HuH-7.5 (cell line): ENCODE measurements at places on chromosomes 7 and 10.

GRCh38 chr7:15784694-15785030 lies 98.2 kb upstream of the MEOX2 start:
- DNase-seq, result no peak

DNA sequence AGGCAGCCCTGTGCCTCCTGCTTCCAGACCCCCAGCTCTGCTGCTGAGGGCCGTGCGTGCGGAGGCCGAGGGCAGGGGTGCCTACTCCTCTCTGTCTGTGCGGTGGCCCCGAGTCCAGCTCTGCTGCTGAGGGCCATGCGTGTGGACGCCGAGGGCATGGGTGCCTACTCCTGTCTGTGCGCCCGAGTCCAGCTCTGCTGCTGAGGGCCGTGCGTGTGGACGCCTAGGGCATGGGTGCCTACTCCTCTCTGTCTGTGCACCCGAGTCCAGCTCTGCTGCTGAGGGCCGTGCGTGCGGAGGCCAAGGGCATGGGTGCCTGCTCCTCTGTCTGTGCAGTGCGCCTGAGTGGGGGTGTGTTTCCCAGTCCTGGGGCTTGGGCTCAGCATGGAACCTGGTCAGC lies 142.7 kb downstream of the ZMYND11 start:
- DNase-seq, result no peak

DNA sequence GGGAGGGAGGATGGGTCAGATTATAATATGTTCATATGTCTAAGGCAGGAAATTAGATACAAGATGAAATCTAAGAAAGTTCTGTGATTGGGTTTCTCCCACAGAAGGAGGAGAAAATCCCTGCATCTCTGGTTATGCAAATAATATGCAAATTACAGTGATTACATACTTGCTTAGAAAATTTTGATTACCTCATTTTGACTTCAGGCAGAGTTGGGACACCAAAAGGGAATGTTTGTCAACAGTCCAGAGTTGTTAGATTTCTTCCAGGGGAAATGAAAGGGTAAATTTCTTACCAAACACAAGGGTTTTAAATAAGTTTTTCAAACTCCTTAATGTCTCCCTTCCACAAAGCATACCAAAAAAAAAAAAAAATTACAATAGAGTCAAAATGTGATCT lies 101.4 kb upstream of the STEAP1B start:
- DNase-seq, result no peak

- no peak for DNase-seq
Measured at GRCh38 chr10:127463548-127463947, 85.6 kb upstream of the NPS start.

DNA sequence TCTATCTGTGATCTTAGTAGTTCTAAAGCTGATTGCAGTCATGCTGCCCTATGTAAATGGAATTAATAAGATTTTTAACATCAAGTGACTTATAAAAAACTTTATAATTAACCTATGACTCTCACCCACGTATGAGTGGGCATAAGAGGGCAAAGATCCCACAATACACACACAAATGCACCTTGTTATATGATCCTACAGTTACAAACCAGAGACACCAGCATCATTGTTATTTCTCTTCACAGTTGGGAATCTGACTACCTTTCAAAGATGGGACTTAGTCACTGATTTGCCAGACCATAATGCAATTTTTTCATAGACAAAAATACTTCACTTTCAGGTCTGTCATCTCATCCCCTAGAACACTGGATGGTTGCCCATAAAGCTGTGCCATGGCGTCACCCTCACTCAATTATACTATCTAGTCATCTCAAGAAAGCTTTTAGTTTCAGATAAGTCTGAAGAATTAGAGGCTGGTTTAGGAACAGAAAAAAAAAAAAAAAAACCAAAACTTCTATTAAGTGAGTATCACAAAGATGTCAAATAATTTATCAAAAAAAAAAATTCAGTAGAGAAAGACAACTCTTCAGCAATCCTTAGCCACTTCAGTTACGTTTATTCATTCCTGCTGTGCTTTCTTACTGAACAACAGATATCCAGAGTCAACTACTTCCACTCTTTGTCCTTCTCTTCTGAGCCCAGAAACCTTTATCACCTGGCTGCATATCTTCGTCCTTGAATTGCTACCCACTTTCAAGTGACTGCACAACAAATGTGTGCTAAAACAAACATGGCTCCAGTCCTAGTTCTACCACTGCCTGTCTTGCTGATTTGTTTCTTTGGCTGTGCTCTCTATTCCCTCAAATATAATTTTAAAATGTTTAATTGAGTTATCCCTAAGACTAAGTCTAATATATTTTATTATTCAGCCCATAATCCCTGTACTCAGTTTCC lies 175.0 kb upstream of the CHRM2 start:
- DNase-seq, result no peak

DNA sequence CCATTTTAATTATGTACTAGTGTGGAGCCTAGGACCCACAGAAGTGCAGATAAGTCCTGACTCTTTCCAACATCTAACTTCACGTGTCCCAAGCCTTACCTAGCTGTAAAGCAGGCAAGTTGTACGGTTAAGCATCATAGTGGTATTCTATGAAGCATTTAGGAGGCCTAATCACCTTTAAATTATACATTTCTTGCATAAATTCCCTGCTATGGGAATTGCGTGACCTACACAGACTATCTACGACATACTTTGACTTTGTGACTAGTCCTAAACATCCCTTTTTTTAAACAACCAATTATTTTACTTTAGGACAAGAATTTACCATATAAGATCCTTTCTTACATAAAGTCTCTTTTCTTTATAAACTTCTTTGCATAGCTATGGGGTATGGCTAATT lies 37.7 kb upstream of the LRGUK start:
- DNase-seq, result no peak

GRCh38 chr10:16795410-16796073 lies 21.7 kb downstream of the RSU1 start:
- no peak for DNase-seq

GRCh38 chr7:132638000-132638399 lies 61.7 kb upstream of the PLXNA4 start:
- DNase-seq, result no peak

GRCh38 chr7:74474271-74474865 lies 20.7 kb downstream of the GTF2IRD1 start:
- DNase-seq, result no peak

DNA sequence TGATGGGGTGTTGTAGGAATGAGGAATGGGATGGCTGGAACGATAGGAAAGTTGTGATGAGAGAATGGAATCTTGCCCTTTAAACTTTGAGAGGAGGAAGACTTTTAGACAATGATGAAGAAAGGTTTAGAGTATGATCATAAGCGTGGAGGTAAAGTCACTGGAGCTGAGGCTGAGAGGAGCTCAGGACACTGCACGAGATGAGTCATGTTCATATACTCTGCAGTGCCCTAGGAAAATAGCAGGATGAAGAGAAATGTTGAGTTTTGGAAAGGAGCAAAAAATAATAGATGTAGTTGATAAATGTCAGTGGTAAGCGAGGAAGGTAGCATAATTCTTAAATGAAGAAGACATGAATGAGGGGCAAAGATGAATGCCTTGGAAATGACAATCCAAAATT lies 28.3 kb upstream of the CUL1 start:
- no peak for DNase-seq

- DNase-seq, result no peak
Measured at GRCh38 chr7:159063046-159063840, 81.4 kb downstream of the VIPR2 start.

DNA sequence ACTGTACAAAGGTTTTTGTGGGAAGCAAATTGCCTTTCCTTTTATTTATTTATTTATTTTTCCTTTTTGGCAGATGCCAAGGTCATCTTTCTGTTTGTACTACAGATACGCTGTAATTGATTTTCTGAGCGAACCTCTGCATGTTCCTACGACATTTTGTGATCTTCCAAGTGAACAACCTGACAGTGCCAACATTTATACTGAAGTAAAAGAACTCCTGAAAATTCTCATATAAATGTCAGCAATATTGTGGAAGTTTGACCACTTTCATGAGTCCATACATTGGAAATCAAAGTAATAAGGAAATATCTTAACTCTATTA lies 86.8 kb upstream of the EEPD1 start:
- no peak for DNase-seq

DNA sequence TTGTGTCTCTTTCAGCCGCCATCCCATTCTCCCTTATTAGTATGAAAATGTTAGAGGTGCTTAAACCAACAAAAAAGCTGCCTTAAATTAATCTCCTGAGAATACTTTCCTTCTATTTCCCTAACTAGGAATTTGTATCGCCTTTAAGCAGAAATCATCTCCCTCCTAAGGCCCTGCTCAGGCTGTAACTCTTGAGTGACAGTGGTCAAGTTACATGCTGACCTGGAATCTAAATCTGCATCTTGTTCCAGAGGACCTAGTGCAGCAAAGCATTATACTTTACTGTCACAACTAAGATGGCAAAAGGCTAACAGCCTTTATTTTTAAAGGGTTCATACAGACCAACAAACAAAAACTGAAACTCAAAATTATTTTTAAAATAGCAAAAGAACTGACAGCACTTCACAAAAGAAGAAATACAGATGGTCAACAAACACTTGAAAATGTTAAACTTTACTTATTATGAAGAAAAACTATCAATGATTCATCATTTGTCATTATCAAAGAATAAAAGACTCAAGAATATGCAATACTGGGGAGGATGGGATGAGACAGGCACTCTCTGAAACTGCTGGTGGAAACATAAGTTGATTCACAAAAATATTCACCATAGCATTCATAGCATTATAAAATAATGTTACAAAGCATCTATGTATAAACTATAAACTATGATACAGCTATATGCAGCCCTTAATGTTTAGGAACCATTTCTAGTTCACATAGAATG lies 11.0 kb downstream of the CYREN start:
- DNase-seq, result no peak

- no peak for DNase-seq
Measured at GRCh38 chr10:70660722-70661121, 11.6 kb upstream of the ADAMTS14 start.

DNA sequence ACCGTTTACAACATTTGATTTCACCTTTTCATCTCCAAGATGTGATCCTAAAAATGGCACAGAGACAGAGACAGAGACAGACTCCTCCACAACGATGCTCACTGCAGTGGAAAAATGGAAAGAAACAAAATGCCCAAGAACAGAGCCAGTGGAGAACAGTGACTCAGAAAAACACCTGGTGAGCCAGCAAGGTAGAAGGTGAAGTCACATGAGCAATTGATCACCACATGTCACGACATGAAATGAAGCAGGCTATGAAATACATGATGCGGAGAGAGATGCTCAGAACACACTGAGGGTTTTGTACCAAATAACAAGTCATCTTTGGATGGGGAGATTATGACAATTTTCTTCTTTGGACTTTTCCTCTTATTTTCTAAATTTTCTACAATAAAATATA lies 3.5 kb downstream of the MSMB start:
- no peak for DNase-seq

DNA sequence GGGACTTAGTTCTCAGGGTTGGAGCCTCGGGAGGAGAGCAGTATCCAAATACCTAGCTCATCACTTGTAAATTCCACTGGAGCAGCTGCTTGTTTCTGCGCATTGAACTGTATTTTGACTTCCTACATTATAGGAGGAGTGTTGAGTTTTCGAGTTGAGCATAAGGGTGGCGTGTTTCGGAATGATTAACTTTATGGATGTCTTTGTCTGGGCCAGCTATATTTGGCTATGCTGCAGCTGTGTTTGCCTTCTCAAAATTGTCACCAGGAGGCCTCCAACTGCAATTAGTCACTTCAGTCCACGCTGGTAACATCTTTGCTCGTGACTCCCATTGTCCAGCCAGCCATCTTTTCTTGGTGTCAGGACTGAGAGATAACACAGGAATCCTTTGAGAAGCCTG lies 9.1 kb downstream of the CELF2 start:
- DNase-seq, result no peak

- peak; percentile 8 for DNase-seq
Measured at GRCh38 chr7:104156842-104157277, 51.0 kb downstream of the ORC5 start.

DNA sequence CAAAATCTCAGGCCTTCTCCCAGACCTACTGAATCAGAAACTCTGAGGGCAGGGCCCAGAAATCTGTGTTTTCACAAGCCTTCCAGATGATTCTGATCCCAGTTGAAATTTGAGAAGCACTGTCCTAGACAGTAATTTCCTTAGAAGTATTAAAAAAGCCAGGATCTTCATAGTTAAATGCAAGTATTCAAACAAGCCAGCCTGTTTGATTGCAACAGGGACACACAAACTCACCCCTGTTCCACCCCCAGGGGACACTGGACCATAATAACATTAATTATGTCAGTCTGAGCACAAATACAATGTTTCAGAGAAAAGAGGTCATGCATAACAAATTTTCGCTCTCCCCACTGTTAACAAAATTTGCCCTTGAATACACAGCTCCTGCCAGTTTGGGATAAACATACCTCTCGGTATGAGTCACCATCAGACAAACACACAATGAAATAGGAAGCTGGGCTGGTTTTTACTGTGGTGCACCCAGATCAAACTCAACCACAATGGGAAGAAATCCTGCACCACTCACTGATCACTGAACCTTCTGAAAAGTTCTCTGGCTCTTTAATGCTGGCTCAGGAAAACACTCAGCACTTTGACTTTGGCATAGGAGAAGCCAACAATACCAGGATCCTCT lies 34.3 kb downstream of the ABLIM1 start:
- DNase-seq, result no peak

GRCh38 chr7:69208848-69209247 lies 389.4 kb upstream of the AUTS2 start:
- no peak for DNase-seq

DNA sequence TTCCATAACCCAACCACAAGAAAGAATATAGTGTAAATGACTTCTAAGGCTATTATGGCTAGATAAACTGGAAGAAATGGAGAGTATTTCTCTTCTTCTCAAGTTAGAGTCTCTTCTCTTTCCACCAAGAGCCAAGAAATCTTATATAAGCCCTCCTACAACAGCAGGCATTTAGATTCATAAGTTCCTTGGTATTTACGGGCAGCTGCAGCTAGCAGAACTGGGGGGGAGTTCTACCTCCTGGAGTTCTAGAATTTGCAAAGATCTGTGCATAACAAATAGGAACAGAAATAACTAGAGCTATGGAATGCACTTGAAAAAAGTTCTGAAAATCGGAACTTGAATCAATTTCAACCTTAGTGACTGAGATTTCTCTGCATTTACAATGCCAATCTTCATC lies 715.2 kb upstream of the GRM3 start:
- no peak for DNase-seq

GRCh38 chr10:112914288-112914952 lies 35.6 kb upstream of the TCF7L2 start:
- no peak for DNase-seq

GRCh38 chr7:77327932-77328628 lies 88.1 kb downstream of the GSAP start:
- no peak for DNase-seq

DNA sequence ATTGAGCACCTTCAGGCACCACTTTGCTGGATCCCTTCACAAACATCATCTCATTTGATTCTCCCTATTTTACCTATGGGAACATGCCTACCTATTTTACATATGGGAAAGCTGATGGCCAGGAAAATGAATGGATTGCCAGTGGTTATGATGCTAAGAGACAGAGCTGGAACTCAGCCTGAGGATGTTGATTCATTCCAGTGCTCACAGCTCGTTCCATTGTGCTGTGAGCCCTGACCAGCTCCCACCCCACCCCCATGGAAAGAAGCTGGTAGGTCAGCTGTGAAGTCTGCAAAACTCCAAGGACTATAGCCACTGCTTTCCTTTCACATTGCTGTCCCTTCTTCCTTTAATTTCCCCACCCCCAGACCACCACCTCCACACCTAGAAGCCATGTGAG lies 9.6 kb downstream of the UBTD1 start:
- DNase-seq, result no peak

- DNase-seq, result no peak
Measured at GRCh38 chr10:62826273-62826672, 10.1 kb upstream of the EGR2 start.
